ENCODE measurements at places on chromosomes 5 and 9.

GRCh38 chr9:96522366-96522765 is 72.4 kb downstream of the HABP4 start:
- DNase-seq, result no peak
- no peak overlapping the region for H3K4me3 ChIP-seq
- no peaks in the 10 kb centered on the region for H3K36me3 ChIP-seq
- no peaks in the 10 kb centered on the region for H3K4me1 ChIP-seq

- DNase-seq, result no peak
- H3K4me3 ChIP-seq, result no peak overlapping the region
- no peak overlapping the region for H3K27ac ChIP-seq
These were observed 79.3 kb downstream of the TMC1 start for GRCh38 chr9:72600671-72601070.

GRCh38 chr5:35884191-35884769 is 27.6 kb downstream of the IL7R start:
- no peak for DNase-seq
- H3K4me3 ChIP-seq, result no peak overlapping the region
- peaks cover 33% of the 10 kb centered on the region for H3K4me1 ChIP-seq
- no peaks in the 10 kb centered on the region for H3K36me3 ChIP-seq
- H3K27me3 ChIP-seq, result no peaks in the 10 kb centered on the region

DNA sequence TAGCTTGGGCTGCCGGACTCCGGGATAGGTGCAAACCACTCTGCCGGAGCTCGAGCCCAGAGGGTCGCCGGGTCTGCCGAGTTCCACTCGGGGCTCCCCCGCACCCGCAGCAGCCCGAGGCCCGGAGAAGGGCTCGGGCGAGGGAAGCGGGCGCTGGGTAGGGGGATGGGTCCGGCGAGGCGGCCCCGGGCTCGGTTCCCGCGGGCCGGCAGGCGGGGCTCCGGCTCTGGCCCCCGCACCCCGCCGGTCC is 507 bp downstream of the RICTOR start:
- peak overlapping the region; percentile 13 for H3K4me3 ChIP-seq
- DNase-seq, result no peak
- H3K36me3 ChIP-seq, result peaks cover 5% of the 10 kb centered on the region
- H3K27ac ChIP-seq, result peak overlapping the region; percentile 97
- H3K27me3 ChIP-seq, result peaks cover 17% of the 10 kb centered on the region

- no peak overlapping the region for H3K27ac ChIP-seq
- H3K36me3 ChIP-seq, result no peaks in the 10 kb centered on the region
- H3K27me3 ChIP-seq, result peaks cover 5% of the 10 kb centered on the region
- DNase-seq, result no peak
- H3K4me1 ChIP-seq, result no peaks in the 10 kb centered on the region
- H3K4me3 ChIP-seq, result no peak overlapping the region
These were observed 18.6 kb upstream of the FIBCD1 start for GRCh38 chr9:130957451-130958203.

DNA sequence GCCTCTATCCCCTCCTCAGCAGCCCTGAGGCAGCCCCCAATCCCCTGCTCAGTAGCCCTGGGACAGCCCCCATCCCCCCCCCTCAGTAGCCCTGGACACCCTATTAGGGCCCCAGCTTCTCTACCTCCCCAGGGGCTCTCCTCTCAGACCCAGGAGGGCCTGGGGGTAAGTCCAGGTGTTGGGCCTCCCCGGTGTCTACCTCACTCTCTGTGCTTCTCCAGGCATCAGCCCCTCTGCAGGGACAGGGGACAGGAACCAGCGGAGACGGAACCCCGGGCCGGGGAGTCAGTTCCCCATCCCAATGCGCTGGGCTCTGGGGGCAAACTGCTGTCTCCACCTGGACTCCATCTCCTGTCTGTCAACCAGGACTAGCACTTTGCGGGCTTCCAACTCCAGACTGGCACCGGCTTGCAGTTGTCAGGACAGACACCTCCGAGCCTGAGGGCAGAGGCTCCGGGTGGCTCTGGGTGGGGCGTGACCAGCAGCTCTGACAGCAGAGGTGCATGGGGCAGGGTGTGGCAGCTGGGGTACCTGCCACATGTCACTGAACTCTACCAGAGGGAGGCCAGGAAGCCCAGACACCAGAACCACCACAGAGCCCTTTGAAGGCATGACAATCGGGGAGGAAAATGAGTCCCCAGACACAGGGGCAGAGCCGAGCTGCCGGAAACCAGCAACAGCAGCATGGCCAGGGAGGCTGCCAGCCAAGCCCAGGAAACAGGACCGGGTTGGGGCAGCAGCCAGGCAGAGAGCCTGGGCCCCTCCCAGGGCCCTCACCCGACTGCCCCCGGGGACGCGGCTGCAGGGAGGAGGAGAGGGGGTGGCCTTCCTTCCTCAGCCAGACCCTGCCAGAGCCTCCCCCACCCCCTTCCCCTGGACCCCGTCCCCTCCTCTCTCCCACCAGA is 17.7 kb upstream of the UBAC1 start:
- no peaks in the 10 kb centered on the region for H3K27me3 ChIP-seq
- no peak overlapping the region for H3K27ac ChIP-seq
- peak; percentile 77 for DNase-seq

GRCh38 chr5:134840811-134841210 is 5.0 kb upstream of the C5orf24 start:
- DNase-seq, result no peak
- no peaks in the 10 kb centered on the region for H3K27me3 ChIP-seq
- no peak overlapping the region for H3K4me3 ChIP-seq
- H3K4me1 ChIP-seq, result peaks cover 8% of the 10 kb centered on the region
- peaks cover 5% of the 10 kb centered on the region for H3K36me3 ChIP-seq

- H3K4me1 ChIP-seq, result no peaks in the 10 kb centered on the region
- H3K27ac ChIP-seq, result no peak overlapping the region
- no peak overlapping the region for H3K4me3 ChIP-seq
- no peaks in the 10 kb centered on the region for H3K36me3 ChIP-seq
- DNase-seq, result no peak
- no peaks in the 10 kb centered on the region for H3K27me3 ChIP-seq
These were observed 489.1 kb downstream of the PRDM9 start for GRCh38 chr5:23996525-23996924.

Data from CD4-positive, alpha-beta memory T cell (primary cell).